ENCODE measurements at places on chromosomes 7 and 10.

- DNase-seq = no peak
Measured at GRCh38 chr7:29480451-29480850, 83.2 kb upstream of the PRR15 start.

GRCh38 chr10:44619975-44620374 lies 235.1 kb upstream of the CXCL12 start:
- DNase-seq = peak; percentile 48

DNA sequence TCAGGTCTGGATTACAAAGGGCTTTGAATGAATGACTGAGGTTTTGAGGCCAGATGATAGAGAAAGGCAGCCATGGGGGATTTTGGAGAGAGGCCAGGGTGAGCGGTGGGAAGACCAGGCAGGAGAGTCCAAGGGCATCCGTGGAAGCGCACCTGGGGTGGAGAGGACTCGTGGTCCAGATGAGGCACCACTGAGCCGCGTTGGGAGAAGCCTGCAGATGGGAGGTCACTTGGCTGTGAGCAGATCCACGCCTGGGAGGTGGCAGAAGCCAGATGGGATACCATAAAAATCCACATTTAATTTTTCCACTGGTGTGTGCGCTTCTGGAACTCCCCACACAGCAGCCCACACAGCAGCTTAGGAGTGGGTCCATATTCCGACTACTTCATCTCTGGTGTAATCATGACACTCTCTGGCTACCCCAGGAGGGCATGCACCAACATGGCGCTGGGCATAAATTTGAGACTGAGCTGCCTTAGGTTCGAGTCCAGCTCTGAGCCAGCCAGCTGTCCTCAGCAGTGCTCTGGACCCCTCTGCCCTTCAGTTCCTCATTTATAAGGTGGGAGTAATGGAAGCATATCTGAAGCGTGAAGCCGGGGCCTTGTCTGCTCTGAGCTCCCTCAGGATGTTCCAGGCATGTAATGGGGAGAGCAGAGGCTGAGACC lies 90.2 kb upstream of the FAM20C start:
- no peak for DNase-seq

DNA sequence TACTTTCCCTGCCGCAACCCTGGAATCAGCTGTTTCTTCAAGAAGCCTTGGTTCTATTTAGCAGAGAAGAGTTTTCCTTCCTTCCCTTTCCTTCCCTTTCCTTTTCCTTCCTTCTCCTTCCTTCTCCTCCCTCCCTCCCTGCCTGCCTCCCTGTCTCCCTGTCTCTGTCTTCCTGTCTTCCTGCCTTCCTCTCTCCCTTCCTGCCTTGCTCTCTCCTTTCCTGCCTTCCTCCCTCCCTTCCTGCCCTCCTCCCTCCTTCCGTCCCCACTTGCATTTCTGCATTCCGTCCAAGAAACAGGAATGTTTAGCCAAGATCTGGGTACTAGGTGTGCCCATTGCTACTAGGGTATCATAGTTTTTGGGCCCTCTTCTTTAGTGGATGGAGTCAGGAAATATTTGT lies 21.9 kb downstream of the SND1 start:
- DNase-seq = peak; percentile 25

GRCh38 chr10:12382157-12382548 lies 32.8 kb downstream of the CAMK1D start:
- no peak for DNase-seq

GRCh38 chr10:102287538-102287937 lies 42.2 kb downstream of the GBF1 start:
- DNase-seq = no peak

DNA sequence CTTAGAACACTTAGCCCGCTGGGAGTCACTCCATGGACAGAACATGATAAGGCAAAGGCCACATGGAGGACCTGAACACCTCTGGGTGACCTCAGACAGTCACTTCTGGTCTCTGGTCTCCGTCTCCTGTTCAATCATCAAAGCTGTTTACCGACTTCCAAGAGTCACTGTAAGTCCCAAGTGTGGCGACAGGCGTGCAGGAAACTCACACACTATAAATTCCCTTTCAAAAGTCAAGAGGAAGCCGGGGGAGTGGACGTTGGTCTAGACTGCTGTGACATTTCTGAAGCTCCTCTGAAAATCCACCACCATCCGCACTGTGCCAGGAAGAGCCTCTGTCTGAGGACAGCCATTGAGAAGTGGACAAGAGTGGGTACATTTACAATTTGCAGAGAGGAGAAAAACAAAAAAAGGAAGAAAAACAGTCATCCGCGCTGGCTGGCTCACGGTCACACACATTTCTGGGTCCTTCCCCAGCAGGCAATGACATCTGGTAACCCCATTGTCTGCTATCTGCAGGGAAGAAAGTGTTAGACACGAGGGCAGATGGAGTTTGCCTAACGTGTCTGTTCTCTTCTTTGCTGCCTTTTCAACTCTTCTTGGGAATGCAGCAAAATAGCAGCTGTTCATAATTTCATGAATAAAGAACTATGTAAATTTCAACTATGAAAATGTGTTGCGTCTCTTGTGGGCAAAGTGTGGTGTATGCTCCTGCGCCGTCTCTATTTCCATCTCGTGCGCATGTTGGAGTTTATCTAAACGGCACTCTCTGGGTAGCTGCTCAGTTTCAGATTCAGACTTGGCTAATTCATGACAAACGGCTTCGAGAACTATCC lies 32.9 kb upstream of the CUX1 start:
- peak; percentile 47 for DNase-seq

Data from AG10803 (cell line).